CD4-positive, alpha-beta T cell treated with Interleukin-15 for 4 hours (primary cell): ENCODE measurements at places on chromosomes 12 and 14.
A peak's percentile ranks its signal among the peaks of the same experiment; 100 is the strongest.

- DNase-seq: no peak
These were observed 115.7 kb downstream of the LGMN start for GRCh38 chr14:92632546-92633273.

GRCh38 chr12:121807642-121808347 lies 4.0 kb downstream of the SETD1B start:
- no peak for DNase-seq

DNA sequence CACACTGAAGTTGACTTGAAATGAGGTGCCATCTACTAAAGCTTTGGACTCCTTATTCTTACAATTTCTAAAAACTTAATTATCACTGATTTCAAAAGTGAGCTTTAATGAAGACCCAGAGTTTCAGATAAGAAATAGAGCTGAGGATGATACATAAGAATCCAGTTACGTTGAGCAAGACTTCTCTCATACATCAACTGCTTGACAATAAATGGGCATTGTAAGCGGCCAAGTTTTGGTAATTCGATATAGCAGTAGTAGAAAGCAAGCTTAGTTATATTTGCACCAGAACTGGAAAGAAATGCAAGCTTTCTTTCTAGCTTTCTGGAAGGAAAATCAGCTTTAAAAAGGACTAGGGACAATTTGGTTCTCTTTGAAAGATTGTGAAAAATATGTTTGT lies 1359.6 kb downstream of the FSCB start:
- no peak for DNase-seq

- no peak for DNase-seq
These were observed 148.9 kb upstream of the MAX start for GRCh38 chr14:65251213-65251612.

GRCh38 chr12:69896653-69897381 lies 71.8 kb downstream of the MYRFL start:
- no peak for DNase-seq

DNA sequence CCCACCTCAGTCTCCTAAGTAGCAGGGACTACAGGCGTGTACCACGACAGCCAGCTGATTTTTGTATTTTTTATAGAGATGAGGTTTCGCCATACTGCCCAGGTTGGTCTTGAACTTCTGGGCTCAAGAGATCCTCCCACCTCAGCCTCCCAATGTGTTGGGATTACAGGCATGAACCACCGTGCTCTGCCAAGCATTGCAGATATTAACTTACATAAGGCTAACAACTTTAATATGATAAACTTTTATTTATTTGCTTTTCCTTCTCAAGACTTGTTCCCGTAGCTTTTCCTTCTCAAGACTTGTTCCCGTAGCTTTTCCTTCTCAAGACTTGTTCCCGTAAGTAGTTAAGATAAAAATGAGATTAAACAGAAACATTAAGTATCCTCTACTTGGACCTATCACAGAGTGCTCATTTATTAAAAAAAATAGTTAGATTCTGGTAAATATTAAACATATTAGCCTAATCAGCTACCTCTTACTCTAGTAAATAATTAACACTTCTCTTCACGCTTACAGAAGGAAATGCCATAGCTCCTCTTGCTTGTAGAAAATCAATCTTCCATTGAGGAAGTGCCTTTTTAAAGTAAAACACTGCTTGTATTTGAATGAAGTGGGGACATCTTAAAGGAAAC lies 157.7 kb upstream of the KITLG start:
- DNase-seq: no peak

DNA sequence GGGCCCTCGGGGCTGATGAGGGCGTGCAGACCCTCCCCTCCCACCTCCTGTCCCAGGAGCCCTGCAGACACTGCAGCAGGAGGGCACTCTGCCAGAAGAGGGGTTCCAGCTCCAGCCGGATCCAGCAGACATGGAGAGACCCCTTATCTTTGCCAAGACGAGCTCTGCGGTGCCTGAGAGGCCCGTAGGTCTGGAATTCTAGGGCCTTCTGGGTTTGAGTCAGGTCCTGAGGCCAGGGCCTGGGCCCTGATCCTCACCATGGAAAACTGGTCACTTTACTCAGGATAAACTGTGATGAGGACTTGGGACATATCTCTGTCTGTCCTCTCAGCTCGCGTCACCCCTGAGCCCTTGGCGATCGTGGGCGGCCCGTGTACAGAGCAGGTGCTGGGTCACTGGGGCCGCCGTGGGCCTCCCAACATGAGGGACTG lies 13.8 kb downstream of the MEG3 start:
- no peak for DNase-seq

DNA sequence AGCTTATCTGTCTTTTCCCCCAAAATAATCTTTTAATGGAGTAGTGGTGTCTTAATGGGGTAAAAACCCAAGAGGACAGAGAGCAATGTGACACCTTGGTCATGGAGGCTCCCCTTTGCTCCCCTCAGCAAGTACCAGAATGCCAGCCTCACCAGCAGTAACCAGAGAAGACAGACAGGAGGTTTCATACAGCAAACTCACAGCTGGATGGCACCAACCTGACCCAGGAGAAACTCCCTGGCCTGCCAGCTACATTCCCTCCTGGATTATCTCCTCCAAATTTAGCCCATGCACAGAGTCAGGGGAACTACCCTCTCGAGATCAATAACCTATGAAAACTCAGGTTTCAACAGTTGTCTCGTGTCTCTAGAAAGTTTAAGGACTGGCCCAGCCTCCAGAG lies 15.9 kb downstream of the BHLHE41 start:
- DNase-seq: no peak

GRCh38 chr14:85702191-85702590 lies 172.2 kb downstream of the FLRT2 start:
- no peak for DNase-seq

- no peak for DNase-seq
These were observed 107.5 kb upstream of the C14orf180 start for GRCh38 chr14:104472073-104472472.

- DNase-seq: peak; percentile 65
These were observed 77.8 kb downstream of the VCPKMT start for GRCh38 chr14:50038398-50039119.

DNA sequence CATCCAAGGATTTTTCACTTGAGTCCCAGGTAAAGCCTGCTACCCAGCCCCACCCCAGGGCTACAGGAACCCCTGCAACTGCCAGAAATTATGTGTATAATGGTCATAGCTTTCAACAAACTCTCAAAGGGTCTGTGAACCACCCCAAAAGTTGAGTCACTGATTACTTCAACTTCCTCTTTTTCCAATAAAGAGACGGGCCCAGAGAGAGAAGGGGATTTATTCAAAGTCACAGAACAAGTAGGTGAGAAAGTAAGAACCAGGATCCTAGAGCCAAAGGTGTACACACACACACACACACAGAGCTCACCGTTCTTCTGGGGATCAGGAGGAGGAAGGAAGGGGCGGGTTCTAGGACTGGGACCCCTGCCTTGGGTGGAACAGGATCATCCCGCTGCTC lies 4.8 kb upstream of the ITPK1 start:
- no peak for DNase-seq

DNA sequence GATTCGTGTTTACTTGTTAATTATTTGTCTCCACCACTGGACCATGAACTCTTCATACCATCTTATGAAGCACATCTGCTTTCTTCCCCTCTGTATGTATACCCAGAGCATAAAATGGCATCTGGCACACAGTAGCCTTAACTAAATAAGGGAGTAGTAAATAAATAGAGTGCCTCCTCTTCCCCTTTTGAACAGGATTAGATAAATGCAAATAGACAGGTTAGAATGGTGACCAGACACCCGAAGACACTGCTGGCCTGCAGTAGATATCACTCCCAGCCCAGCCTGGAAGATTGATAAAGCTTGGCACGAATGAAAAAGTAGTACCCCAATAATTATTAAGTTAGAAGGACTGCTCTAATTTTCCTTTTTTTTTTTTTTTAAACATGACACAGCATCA lies 6.9 kb downstream of the GALNT4 start:
- DNase-seq: no peak

DNA sequence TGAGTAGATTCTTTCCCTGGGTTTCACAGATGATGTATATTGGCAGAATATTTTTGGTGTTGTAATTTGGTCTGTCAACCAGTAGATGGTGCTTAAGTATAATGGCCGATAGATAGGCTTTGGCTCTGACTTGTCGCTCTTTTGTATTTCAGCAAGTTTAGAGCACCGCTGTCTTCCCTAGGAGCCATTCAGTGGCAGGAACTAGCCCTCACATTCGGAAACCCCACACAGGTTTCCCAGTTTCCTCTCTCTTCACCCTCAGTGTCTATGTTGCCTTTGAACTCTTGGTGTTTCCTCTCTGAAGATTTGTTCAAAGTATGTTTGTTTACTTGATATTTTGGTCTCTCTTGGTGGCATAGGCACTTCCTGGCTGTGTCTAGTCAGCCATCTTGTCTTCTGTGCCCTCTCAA lies 102.2 kb downstream of the GPHN start:
- DNase-seq: no peak

DNA sequence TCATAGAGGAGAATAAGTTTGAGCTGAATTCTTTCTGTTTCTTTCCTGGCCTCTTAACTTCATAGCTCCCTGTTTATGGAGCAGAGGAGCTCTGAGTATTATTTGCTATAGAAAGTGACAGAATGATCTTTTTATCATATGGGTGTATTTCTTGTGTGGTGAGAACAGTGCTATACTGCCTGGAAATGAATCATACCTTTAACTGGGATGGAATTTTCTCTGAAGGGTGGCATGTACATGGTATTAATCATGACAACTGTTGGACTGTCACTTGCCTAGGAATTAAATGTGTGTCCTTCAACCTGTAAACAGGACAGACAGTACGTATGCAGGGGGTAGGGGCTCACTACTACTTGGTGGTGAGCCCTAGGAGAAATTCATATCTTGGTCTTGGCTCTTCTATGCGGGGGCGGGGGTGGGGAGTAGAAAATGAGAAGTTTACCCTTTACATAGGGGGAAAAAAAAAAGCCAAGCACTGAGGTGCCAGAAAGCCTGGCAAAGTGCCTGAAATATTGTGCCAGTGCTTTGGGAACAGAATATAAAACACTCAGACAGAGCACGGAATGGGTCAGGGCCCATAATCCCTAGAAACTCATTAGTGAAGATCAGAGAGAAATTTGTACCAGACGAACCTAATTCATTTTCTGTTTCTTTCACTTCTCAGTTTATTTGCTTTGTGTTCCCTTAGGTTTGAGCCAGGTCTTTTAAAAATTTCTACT lies 33.8 kb downstream of the ARMH4 start:
- no peak for DNase-seq

- no peak for DNase-seq
These were observed 393 bp upstream of the KLHL33 start for GRCh38 chr14:20436363-20436755.

- no peak for DNase-seq
These were observed 50.3 kb downstream of the BEGAIN start for GRCh38 chr14:100536721-100537445.

- no peak for DNase-seq
These were observed 10.3 kb upstream of the PPP4R4 start for GRCh38 chr14:94163796-94164195.

DNA sequence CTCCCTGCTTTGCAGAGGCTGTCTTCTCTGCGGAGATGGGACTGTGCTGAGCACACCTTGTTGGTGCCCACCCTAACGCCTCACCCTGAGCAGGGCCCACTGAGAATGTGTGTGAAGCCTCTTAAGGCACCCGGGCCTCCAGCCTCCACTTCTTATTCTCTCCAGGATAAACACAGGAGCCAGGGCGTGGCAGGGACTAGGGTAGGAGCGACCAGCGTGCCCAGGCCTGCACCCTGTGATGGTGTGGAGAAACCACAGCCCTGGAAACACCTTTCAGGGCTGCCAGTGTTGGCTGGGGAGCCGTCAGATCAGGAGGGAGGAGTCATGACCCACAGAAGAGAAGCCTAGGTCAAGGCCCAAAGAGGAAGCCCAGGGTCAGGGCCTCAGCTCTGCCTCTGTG lies 41.3 kb downstream of the VDR start:
- no peak for DNase-seq

DNA sequence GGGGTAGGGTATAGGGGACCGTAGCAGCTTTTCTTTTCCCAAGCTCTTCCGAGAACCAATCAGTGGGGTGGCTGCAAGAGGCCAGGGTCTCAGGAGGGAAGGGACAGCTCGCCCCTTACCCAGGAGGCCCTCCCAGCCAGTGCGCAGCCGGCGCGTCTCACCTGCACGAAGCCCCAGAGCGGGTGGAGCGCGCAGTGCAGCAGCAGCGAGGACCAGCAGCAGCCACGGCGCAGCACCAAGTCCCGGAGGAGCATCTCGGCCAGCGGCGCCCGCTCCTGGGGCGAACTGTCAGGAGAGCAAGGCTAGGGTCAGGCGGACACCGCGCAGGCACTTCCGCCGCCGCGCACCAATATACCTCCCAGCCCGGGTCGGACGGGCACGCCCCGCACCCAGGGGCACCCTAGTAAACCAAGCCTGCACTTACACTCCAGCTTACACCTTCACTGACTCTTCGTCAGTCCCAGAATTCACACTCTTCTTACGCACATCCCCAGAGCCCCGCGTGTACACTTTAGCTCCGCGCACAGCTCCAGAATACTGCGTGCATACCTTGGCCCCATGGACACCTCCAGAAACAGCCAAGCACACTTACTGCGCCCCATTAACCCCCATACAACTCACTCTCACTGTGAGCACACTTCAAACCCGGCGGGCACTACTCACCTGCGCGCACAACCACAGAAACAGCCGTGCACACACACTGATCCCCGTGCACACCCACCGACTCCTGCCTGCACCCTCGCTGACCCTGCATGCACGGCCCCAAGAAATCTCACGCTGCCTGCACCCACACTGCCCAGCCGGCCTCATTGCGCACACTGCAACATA lies 606 bp downstream of the PRIMA1 start:
- no peak for DNase-seq

DNA sequence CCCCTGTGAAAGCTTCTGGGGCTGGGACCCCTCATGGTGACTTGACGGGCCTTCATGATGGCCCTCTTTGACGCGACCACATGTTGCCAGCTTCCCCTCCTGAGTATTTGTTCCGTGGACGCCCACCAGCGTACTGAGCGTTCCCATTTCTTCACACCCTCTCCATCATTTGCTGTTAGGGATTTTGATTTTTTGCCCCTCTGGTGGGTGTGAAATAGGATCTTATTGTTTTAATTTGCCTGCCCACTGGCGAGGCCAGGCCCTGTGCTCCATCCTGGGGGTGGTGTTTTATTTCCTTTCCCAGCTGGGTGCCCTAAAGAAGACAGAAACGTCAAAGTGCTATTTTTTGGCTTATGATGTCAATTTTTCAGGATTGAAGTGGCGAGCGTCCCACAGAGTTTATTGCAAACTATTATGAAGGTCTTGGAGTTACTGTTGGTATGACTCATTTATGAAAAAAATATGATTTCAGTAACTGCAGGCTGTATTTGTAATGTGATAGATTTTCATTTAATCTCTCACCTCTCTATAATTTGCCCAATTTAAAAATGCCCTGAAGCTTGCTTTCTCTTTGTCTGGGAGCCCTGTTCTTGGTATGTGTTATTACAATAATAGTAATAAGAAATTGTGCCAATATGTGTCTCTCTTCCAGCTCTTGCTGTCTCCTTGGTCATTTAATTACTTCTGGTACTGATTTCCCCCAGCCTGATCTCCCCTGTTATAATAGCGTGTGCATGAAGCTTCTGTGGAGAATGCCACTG lies 99.6 kb downstream of the SLC25A47 start:
- no peak for DNase-seq

DNA sequence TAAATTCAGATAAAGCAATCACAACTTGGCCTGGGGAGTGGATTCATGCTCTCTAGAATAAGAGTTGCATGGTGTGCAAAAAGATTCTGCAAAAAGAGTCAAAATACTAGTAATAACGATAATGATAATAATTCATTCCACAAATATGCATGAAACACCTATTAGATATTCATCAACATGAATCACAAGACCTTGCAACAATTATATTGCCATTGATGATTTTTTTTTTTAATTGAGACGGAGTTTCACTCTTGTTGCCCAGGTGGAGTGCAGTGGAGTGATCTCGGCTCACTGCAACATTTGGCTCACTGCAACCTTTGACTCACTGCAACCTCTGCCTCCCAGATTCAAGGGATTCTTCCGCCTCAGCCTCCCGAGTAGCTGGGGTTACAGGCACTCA lies 109.2 kb upstream of the FLRT2 start:
- no peak for DNase-seq
